ENCODE measurements at places on chromosomes 5 and 9.

DNA sequence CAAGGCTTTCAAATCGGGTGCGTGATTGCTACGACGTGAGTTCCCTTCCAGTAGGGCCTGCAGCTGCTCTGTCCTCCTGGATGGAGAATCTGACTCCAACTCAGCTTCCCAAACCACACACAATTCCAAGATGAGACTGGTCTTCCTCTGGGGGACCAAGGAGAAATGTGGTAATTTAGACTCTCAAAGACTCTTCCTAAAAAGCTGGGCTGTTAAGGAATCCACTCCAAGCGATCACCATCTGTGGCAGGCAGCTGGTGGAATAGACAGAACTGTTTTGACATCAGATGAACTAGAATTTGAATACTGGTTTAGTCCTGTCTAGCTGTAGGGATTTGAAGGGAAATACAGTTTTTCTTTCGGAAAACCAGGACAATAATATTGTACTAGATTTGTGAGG lies 130.7 kb upstream of the KLF4 start:
- DNase-seq, result no peak

DNA sequence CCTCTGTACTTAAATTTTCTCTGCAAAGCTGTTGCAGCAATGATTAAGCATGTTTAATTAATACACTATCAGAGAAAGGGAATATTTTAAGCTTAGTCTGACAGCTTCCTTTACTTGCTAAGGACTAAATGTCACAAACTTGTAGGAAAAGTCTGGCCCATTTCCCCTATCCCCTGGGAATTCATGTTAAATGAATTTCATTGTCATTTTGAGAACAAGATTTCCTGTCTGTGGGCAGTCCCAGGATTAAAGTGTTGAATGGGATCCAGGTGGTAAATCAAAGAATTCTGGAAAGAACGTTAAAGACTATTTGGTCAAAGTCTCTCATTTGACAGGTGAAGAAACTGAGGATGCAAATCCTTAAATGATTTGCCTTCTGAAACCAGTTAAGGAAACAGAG lies 214.8 kb downstream of the MPDZ start:
- DNase-seq, result no peak

DNA sequence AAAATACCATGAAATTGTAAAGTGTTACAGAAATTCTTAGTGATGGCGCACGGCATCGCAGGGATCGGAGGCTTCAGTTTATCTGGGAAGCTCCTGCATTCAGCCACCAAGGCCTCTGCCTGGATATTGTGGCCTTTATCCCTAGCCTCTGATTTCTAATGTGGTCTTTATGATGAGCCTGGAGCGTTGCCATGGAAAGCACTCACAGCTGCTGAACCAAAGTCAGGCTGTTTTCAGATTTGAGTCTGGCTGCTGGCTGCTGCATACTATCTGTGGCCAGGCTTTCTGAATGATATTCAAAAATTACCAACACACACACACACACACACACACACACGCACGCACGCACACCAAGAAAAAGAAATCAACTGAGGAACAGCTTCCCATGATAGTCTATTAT lies 101.1 kb upstream of the ZNF366 start:
- peak; percentile 63 for DNase-seq

- peak; percentile 51 for DNase-seq
Measured at GRCh38 chr9:20640331-20641187, 18.3 kb upstream of the MLLT3 start.

- DNase-seq, result no peak
Measured at GRCh38 chr5:1432296-1432695, 12.9 kb downstream of the SLC6A3 start.

DNA sequence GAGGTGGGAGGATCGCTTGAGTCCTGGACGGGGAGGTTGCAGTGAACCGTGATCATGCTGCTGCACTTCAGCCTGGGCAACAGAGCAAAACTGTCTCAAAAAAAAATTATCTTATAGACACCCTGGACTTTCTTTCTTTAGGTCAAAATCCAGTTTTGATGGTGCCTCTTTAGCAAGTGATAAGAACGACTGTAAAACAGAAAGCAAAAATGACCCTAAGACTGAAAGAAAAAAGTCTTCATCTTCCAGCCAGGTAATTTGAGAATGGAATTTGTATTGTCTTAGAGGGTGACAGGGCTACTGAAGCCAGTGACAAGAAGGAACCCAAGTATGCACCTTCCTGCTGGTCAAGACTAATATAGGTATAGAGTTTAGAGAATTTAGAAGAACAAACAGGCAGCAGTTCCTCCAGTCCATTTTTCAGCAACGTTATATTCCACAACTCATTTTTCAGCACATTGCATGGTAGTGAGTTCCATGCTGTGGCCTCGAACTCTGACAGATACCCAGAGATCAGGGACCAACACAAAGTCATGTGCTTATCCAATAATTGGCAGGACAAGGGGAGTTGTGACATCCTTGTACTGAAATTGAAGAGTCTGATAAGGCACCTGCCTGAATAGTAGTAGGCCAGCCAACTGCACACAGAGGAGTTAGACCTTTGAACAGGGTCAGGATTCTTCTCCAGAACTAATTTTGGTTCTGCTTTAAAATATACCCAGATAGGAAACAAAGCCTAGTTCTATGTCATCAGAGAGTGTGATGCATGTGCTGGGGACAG lies 46.5 kb downstream of the GRAMD2B start:
- DNase-seq, result no peak

Data from right cardiac atrium (tissue), 5 donors.